Bronchial epithelial cell (primary cell): ENCODE measurements at places on chromosomes 11 and 22. TPM values are rescaled to one million over a fixed set of nuclear protein-coding genes. Genes with fewer than 3 reads are reported as not detected.

RIMBP3B gene
- under 0.01 TPM in 1 of 2 replicates, not detected in the other for total RNA-seq

ZNF280B gene
- total RNA-seq = 0.26 TPM in 2 replicates

OR51E2 gene
- total RNA-seq = not detected in 2 replicates

CHRDL2 gene
- total RNA-seq = not detected in 2 replicates

TREH gene
- total RNA-seq = not detected in 2 replicates

OR8D4 gene
- not detected in 2 replicates for total RNA-seq

- DNase-seq = peak; percentile 17
Measured at GRCh38 chr22:35330258-35330861, 30.7 kb downstream of the TOM1 start.

GRCh38 chr11:2826679-2827056 is 58.9 kb downstream of the CDKN1C start:
- DNase-seq = no peak

GRCh38 chr11:61041755-61042518 is 60.4 kb upstream of the CD5 start:
- peak; percentile 8 for DNase-seq

- DNase-seq = no peak
Measured at GRCh38 chr22:34814260-34815025, 251.5 kb upstream of the ISX start.

DNA sequence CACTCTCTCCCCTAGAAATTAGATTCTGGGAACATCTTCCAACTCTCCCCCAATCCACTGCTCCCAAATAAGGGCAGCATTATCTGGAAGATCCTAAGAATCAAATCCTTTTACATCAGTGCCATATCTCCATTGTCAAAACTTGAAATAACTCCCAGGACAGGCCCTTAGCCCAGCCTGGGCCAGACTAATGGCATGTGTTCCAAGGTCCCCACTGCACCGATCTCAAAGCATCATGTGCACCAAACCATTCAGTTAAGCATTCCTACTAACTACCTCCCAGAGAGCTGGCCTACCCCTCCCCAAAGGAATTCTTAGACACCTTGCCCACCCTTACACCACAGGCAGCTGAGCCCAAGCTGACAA is 44.2 kb upstream of the POU2AF1 start:
- no peak for DNase-seq
